AG09319 (cell line): ENCODE measurements at places on chromosomes 1 and 21.

- no peak for DNase-seq
Observed at GRCh38 chr21:27021801-27022200, 54.9 kb upstream of the ADAMTS5 start.

DNA sequence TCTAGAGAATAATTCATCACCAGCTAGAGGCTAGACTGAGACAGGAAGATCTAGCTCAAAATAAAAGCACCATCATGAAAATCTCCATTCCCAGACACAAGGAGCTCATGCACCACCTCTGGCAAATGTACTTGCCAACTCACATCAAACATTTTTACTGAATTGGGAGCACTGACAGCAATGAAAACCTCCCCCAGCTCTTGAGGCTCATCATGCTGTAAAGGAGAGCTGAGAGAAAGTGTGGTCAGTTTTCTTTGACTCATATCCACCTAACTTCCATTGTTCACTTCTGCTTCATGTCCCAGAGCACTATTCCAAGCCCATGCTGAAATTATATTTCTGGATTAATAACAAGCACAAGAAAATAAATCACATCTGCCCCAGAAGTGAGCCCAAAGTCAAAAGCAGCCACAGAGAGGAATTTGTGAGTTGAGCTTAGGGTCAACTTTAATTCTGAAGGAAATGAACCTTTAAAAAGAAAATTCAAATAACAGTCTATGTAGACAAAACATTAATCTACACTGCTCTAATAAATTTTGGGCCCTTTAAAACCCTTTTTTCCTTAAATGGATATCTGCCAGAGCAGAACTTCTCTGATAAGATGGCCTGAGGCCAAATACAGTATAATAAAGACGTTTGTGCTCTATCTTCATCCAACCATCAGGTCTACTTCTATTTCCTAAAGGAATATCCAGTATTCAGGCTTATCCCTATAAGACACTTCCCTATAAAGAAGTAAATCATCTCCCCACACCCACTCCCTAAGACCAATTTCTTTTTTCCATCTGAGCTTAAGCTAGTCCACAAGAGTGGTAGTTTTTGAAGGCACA, 85.9 kb upstream of the ADAM30 start:
- DNase-seq: no peak

GRCh38 chr1:98817821-98818220, 156.3 kb downstream of the SNX7 start:
- DNase-seq: no peak

DNA sequence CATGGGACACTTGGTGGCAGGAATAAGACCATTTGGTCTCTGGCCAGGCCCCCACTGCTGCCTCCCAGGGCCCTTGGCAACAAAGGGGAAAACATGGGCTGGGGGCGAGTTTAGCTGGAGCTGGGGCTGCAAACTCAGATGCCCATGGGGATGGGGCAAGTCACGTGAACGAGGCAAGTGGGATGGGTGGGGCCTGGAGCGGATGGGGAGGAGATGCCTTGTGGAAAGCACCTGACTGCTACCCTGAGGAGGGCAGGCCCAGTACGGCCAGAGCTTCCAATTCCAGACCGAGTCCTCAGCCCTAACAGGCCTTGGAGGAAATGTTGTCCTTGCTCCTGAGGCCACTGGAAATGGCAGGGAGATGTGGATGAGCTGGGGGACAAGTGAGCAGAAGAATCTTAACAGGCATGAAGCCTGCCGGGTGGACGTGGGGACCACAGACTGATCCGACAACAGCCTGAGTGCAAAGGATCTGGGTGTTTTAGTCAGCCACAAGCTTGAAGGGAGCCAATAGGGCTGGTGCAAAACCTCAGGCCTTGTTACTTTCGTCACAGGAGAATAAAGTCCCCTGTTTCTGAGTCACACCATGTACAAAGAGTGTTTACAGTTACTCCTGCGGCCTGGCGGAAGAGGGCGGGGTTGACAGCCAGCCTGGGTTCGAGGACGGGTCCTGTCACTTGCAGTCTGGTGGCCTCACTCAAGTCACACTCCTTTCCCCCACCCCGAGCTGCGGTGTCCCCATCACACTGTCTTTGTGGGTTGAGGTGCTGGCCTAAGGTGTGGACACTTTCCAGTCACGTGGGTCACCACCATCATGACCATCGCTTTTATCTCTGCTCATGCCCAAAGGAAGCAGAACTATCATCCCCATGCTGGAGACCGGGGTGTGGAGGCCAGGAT, 19.1 kb downstream of the RUNX3 start:
- DNase-seq: no peak
